ENCODE measurements at places on chromosomes 3 and 15. TPM values are rescaled to one million over a fixed set of nuclear protein-coding genes. Genes with fewer than 3 reads are reported as not detected.

ANKUB1 gene
- total RNA-seq: not detected

- H3K4me3 ChIP-seq: no peak overlapping the region
- H3K27me3 ChIP-seq: no peaks in the 10 kb centered on the region
Measured at GRCh38 chr3:112437146-112438022, 61.9 kb downstream of the BTLA start.

DNA sequence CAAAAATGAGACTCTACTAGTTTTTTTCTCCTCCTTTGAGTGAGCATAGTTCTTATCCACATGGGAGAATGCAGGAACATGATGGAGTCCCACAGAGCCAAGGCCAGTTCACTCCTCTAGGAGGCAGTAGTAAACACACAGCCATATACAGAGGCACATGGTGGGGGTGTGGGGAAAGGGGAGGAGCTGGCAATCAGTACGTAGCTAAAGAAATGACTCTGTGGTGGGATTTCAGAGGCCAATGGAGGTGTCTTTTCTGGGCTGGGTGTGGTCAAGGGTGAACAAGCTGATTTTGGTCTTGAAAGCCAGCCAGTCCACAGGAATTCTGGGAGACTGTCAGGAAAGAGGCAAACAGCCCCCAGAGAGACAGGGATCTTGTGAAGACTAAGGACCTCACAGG is 6.6 kb upstream of the RAB11A start:
- no peaks in the 10 kb centered on the region for H3K36me3 ChIP-seq
- peak; percentile 61 for DNase-seq
- H3K4me1 ChIP-seq: no peaks in the 10 kb centered on the region
- no peaks in the 10 kb centered on the region for H3K27me3 ChIP-seq
- no peak overlapping the region for H3K4me3 ChIP-seq

P2RY13 gene
- 2.6 TPM for total RNA-seq
